ENCODE measurements at places on chromosomes 6 and 20. TPM values are rescaled to one million over a fixed set of nuclear protein-coding genes. Genes with fewer than 3 reads are reported as not detected.

CCN6 gene
- not detected for polyA plus RNA-seq

- DNase-seq, result no peak
Measured at GRCh38 chr20:19048995-19049501, 163.4 kb upstream of the SLC24A3 start.

DNA sequence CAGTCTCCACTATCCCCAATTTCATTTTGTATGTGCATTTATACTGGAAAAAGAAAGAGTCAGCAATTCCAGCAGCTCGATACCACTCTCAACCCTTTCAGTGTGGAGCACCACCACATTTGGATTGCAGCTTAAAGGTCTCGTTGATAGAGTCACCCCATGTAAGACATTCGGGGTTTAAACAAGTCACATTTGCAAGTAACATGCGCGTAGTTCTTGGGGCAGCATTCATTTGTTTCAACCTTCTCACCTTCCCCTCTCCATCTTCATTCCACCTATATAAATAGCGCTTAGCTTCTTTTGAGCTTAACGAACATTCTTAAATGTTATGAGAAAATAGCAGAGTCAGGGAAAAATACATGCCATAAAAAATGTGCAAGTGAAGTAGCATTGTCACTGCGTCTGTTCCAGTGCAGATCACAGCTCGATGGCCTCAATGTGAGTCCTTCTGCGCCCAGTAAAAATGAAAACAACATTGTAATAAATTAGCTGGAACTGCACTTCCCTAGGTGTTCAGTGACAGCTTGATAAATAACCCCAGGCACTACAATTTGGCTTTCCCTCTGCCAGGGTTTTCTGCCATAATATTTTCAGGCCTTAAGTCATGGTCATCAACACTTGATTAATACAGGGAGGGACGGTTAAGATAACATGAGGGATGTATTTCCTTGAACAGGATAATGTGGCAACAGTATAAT, 737.8 kb upstream of the NRSN1 start:
- no peak for DNase-seq

GRCh38 chr20:48626226-48626937, 201.4 kb downstream of the PREX1 start:
- no peak for DNase-seq

All from urinary bladder (tissue), 4 donors.